Purkinje cell (primary cell): ENCODE measurements at places on chromosomes 2 and 18. TPM values are rescaled to one million over a fixed set of nuclear protein-coding genes. Genes with fewer than 3 reads are reported as not detected.

GRHL1 gene
- 0.88 and 1.6 TPM in 2 replicates for polyA plus RNA-seq

ANKRD30B gene
- polyA plus RNA-seq = 2.1 TPM in 1 of 2 replicates, not detected in the other

COL4A3 gene
- 1.3 and 4.7 TPM in 2 replicates for polyA plus RNA-seq

DUSP19 gene
- polyA plus RNA-seq = 4.4 and 4.7 TPM in 2 replicates

EGR4 gene
- polyA plus RNA-seq = 0.99 TPM in 1 of 2 replicates, not detected in the other

CD302 gene
- polyA plus RNA-seq = 3.3 and 5.9 TPM in 2 replicates
